ENCODE measurements at places on chromosomes 11 and 22. TPM values are rescaled to one million over a fixed set of nuclear protein-coding genes. Genes with fewer than 3 reads are reported as not detected.

The ANKK1 gene
- 0.39 TPM for total RNA-seq

The OR2AG2 gene
- 0.13 TPM for total RNA-seq

The ZFP91 gene
- 50.1 TPM for total RNA-seq

The ST14 gene
- 80.6 TPM for total RNA-seq

The GGTLC2 gene
- 0.55 TPM for total RNA-seq

The TMEM109 gene
- 130 TPM for total RNA-seq

The ARHGAP8 gene
- total RNA-seq: 18.3 TPM

The SCGB1A1 gene
- 397 TPM for total RNA-seq

The PLAAT5 gene
- total RNA-seq: 1.8 TPM

The SOX6 gene
- 4.7 TPM for total RNA-seq

The RAG1 gene
- total RNA-seq: 1.4 TPM

- no peak for DNase-seq
Measured at GRCh38 chr22:17087498-17088131, 2.8 kb downstream of the IL17RA start.

- DNase-seq: peak; percentile 36
Measured at GRCh38 chr11:14642873-14643696, 519 bp upstream of the PDE3B start.

- DNase-seq: no peak
Measured at GRCh38 chr11:3190600-3190999, 25.5 kb upstream of the OSBPL5 start.

DNA sequence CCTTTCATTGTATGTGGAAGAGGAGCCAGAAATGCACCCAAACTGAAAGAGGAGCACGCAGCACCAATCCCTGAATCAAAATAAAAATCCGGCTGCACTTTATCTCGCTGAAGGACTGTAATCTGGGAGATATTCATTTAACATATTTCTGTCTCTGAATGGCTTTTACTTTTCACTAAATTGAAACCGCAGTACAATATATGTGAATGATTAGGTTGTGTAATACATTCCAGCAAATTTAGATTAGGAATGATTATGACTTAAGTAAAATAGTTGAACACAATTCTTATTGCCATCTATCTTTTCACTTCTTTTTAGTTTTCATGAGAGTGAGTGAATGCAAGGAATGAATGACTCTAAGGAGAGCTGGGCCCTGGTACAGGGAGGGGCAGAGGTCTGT lies 232.1 kb downstream of the ST3GAL4 start:
- DNase-seq: no peak

DNA sequence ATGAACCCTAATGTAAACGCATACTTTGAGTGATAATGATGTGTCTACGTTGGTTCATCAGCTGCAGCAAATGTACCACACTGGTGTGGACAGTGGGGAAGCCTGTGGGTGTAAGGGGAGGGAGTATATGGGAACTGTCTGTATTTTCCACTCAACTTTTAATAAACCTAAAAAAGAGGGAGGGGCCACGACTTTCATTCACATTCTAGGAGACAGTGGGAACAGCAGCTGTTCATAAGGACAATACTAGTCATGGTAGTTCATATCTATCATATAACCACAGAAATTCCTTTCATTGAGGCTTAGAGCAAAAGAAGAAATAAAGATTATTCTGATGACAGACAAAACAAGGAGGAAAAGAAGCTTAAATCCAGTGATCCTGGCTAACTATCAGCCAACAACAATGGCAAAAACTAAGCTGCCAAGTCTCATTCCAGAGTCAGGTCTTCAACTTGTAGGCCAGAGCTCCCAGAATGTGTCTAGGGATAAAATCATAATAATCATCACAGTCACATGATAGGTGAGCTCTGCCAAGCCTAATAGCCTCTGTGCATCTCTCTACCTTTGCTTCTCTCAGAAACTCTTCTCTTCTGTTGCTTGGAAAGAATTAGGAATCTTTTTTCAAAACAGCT lies 59.4 kb upstream of the CHRM4 start:
- no peak for DNase-seq

DNA sequence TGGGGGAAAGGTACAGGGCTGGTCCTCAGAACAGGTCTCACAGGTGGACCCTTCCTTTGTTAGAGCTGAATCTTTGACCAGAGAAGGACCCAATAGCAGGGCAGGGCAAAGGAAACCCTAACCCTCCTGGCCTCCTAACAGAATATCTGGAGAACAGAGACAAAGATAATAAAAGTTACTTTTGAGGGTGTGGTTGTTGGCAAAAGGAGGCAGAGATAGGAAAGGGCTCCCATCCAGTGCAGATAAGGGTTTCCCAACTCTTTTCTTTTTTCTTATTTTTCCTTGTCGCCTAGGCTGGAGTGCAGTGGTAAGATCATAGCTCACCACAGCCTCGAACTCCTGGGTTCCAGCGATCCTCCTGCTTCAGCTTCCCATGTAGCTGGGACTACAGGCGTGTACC lies 11.9 kb downstream of the PCSK7 start:
- DNase-seq: no peak

DNA sequence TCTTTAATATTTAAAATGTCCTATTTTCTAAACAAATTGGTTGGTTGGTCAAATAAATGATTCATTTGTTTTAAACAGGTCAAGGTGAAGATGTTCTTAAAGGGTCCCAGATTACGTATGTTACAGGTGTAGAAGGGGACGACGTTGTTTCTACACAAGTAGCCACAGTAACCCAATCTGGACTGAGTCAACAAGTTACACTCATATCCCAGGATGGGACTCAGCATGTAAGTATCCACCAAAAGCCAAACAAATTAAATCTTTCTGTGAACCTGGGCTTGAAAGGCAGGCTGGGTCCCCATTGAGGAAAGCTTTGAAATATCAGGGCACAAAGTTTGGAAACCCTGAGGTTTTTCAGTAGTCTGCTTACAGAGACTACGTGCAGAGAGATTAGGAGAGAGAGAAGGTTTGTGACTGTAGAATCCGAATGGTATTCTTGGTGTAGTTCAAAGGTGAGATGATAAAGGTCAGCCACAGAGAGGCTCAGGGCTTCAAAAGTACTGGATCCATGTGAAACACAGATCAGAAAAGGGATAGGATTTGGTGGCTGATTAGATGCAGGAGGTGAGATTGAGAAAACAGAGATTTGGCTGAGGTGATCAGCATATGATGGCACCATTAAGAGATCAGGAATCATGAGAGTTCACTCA lies 51.7 kb downstream of the ZNF143 start:
- DNase-seq: no peak

DNA sequence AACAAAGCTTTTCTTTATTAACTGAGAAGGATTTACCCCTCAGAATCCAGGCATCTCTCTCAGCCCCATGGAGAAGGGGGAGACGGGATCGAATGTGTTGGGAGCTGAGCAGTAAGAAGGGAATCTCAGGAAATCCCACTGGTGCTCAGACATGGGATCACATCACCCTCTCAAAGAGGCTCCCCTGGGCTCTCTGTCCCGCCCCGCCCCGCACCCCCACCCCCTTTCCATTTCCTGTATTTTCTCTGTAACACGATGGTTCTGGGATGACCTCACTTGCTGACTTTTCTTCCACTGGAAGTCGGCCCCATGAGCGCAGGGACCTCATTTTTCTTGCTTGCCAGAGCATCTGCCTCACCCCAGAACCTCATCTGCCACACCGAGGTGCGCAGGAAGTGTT lies 100.0 kb downstream of the RPS6KA4 start:
- DNase-seq: no peak

- DNase-seq: no peak
Measured at GRCh38 chr11:35318977-35319925, 100.1 kb downstream of the SLC1A2 start.

DNA sequence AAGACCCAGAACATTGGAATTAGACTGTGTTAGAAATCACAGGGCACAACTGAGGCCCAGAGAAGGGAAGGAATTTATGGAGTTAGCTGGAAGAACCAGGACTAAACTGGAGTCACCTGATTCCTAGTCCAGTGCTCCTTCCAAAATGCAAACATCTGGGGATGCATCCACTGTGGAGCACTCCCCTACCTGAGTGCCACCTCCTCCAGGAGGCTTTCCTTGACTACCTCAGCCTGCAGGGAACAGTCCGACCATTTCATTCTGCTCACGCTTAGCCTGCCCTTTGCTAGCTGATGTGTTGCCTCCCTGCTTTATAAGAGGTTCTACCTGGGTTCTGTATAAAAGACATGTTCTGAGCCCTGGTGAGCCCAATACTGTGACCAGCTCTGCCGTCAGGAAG lies 24.0 kb downstream of the CHRDL2 start:
- peak; percentile 1 for DNase-seq

GRCh38 chr11:133323354-133323753 lies 208.9 kb downstream of the OPCML start:
- DNase-seq: no peak

DNA sequence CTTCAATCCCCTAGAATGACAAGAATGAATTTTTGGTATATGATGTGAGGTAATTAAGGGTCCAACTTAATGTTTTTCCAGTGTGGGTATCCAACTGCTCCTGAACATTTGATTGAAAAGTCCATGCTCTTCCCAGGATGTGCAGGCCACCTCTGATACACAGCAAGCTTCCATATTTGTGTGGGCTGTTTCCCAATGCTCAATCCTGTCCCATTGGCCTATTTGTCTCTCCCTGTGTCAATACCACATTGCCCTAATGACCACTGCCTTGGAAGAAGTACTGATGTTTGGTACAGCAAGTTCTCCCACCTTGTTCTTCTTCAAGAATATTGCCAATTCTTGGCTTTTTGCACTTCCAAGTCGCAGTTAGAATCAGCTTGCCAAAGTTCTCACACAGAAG lies 42.9 kb downstream of the KCNQ1OT1 start:
- no peak for DNase-seq

DNA sequence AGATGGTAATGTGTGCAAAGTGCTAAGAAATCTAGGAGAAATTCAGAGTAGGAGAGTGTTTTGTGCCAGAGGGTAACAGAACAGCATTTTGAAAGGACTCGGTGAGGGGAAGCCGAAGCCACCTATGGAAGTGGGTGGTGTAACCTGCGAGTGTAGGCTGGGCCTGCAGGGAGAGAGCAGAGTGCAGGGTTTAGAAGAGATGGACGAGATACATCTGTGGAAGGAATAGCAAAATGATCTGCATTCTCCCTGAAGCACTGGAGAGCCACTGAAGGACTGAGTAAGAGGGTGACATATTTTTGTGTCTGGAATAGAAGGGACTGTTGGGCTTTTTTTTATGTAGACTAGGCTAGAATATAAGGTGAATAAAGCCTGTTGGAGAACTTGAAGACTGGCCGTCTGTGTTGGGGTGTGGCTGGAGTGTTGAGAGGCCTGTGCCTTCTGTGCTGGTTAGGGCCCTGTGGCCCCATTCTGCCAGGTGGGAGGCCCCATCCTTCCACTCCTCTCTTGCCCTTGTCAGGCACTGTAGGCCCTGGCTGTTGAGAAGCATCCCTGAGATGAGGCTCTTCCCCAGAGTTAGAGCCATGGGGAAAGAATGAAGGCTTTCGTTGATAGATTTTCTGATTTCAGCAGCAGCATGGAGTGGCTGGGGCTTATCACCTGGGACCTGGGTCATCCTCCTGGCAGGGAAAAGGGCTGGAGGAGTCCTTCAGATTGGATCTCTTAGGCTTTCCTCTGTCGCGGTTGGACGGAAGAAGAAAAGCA lies 102.2 kb downstream of the ZBTB16 start:
- DNase-seq: no peak

DNA sequence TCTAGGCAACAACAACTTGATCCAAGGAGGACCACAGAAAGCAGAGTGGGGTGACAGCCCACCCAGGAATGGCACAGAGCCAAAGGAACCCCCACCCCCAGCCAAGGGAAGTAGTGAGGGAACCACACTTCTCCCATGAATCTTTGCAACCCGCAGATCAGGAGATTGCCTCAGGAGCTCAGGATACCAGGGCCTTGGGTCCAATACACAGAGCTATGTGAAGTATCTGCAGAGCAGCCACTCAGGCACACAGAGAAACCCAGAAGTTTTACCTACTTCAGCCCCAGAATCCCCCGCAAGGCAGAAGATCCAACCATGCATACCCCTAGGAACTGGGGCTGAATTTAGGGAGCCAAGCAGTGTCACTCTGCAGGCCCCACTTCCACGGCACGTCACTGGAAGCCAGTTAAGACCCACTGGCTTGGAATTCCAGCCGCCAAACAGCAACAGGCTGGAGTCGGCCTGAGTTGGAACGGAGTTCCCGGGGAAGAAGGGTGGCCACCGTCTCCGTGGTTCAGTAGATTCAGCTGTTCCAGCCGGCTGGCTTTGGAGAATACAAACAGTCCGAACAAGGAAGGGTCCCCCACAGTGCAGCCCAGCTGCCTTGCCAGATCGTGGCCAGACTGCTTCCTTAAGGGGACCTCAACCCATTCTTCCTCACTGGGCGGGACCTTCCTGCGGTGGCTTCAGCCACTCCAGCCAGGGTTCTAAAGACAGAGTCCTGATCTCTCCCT lies 174.1 kb downstream of the TTC28 start:
- DNase-seq: peak; percentile 10

DNA sequence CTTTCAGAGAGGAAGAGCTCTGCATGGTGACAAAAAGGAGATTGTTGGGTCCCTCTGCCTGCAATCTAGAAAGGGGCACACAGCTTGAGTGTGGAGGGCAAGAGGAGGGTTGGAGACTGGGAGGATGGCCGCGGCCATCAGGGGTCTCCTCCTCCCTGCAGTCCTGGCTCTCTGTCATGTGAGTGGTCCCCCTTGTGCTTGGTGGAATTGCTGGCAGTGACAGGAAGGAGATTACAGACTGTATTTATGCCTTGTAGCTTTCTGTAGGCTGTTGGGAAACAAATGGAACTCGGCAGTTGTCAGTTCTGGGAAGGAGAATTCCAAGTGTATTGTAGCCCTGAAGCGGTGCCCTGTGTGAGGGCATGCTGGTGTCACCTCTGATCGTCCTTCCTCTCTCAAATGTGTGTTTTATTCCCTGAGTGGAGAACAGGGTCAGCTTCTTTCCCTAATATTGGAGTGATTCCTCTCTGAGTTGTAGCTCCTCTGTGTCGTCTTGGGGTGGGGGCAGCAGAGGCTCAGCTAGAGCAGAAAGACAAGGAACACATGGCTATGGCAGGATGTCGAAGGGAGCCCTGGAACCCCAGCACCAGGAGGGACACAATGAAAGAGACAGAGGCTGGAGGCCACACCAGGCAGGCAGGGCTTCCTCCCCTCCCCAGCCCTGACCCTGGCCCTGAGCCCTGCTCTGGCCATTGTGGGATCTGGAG lies 163.1 kb downstream of the PKNOX2 start:
- DNase-seq: no peak

DNA sequence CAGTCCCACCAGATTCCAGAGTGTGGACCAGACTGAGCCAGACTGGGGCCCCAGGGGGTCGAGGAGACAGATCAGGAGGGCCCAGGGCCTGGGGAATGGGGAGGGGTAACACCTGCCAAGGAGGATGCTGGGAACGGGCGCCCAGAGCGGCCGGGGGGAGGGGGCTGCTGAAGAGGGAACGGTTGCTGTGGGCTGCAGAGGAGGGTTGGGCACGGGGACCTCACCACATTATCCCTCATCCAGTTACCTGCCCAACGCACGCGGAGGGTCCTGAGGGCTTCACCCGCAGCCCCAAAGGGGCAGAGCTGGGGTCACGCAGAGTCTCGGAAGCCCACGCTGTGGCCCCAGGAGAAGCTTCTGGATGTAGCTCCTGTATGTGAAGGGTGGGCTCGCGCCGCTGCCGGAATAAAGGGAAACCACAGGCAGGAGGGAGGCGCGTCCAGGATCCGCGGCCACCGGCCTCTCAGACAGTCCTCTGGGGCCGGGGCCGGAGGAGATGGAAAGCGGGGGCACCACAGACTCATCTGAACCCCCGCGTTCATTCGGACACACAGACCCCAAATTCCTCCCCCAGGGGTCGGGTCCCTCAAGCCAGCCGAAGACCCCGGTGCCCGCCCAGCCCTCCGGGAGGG lies 866 bp upstream of the SELENOO start:
- no peak for DNase-seq
